ENCODE measurements at places on chromosomes 2 and 18.

DNA sequence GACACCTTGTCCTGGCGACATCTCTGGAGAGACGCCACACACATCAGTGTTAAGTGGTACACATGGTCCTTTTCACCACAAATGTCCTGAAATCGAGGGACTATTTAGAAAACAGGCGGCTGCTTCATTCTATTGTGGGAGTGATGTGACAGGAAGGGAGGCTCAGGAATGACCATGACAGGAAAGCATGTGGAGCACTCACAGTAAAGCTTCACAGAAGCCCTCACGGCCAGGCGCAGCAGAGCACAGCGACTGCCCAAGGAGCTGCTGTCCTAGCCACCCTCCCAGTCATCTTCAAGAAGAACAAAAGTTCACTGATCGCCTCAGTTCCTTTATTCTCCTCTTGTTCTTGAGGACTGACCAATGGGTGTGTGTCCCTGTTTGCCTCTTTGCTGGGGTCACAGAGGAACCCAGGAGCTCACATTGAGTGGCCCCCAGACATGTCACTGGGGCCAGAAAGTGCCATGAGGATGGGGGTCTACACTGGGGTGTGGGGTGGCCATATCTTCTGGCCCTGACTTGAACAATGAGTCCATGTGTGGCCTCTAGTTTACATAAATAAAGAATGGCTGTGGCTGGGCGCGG, 84.6 kb upstream of the RANBP2 start:
- no peak for DNase-seq

- no peak for DNase-seq
Observed at GRCh38 chr2:174580951-174581350, 16.7 kb downstream of the WIPF1 start.

DNA sequence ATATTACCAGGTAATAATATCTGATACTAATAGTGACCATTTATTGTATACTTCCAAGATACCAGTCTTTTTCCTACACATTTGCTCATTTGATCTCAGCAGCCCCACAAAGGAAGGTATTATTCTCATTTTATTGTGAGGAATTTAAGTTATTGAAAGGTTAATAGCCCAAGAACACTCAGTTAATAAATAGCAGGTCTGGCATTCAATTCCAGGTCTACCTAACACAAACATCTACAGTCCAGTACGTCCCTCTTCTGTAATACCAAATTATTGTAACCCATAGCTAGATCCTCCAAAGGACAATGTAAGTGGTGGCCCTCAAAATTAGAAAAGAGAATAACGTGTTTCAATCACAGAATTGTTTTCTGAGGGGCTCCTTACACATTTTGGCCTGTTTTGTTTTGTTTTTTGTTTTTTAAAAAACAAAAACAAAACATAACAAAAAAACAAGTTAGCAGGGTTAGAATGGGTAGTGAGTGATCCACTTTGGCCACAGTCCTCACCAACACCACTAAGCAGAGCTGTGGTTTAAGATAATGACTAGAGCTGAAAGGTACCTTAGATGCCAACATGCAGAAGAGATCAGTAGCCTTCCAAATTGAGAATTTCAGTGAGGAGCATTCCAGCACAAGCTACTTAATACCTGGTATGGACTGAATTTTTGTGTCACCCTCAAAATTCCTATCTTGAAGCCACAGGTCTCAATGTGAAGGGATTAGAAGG, 137.5 kb downstream of the DYM start:
- DNase-seq = no peak

DNA sequence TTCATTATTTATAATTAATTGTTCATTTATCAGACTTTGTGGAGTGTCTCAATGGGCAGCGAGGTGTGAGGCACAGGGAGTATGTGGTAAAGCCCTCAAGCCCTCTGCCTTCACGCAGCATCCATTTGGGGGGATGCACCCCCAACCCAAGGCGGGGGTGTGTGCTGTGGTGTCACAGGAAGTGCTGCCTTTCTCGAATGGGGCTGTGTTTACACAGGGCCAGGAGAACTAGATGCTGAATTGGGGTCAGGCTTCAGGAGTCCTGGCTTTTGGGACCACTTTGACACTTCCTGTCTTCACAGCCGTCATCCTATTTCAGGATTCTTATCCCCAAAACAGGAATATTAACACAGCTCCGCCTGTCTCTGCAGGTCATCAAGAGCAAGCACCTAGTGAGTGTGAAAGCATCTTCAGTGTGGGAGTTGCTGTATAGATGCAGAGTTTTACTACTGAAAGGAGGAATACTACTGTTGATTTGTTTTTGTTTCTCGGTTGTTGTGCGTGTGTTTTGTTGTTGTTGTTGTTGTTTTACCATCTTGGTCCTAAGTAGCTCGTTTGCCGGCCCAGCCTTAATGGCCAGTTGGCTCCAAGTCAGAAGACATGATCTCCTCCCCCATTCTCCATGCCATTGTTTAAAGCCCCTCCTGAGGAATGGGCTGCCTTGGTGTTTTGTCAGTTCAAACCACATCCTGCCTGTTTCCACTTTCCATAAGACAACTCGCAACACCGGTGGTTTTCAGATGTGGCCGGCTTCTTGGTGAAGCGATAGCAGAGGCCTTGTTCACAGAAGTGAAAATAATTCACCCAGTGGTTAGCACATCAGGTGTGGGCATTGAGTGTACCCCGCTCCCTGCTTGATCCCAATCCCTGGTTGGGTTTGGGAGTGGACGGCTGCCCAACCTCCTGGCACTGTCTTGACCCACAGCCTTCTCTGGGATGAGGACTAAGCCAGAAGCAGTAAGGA, 221.3 kb downstream of the BCL2 start:
- DNase-seq = no peak

- DNase-seq = no peak
Observed at GRCh38 chr18:46555724-46556123, 101.3 kb downstream of the LOXHD1 start.

DNA sequence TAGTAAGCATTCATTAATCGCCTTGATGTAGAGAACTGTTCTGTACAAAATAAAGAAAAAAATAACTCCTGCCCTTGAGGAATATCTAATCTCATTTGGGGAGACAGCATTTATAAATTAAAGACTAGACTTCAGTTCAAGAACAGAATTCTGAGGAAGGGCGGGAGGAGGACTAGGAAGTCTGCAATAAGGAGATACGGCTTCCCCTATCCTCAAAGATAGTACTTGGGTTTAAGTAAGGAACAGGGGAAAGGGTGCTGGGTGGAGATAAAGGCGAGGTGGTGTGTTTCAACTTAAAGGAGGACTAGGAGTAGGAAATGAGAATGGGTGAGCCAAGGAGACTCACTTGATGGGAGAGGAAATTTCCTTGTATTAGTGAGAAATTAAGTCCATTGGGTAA, 121.9 kb upstream of the MSTN start:
- DNase-seq = no peak

GRCh38 chr2:72113847-72114692, 33.6 kb downstream of the CYP26B1 start:
- DNase-seq = no peak

GRCh38 chr2:218959761-218960308, 369 bp downstream of the CDK5R2 start:
- DNase-seq = no peak

DNA sequence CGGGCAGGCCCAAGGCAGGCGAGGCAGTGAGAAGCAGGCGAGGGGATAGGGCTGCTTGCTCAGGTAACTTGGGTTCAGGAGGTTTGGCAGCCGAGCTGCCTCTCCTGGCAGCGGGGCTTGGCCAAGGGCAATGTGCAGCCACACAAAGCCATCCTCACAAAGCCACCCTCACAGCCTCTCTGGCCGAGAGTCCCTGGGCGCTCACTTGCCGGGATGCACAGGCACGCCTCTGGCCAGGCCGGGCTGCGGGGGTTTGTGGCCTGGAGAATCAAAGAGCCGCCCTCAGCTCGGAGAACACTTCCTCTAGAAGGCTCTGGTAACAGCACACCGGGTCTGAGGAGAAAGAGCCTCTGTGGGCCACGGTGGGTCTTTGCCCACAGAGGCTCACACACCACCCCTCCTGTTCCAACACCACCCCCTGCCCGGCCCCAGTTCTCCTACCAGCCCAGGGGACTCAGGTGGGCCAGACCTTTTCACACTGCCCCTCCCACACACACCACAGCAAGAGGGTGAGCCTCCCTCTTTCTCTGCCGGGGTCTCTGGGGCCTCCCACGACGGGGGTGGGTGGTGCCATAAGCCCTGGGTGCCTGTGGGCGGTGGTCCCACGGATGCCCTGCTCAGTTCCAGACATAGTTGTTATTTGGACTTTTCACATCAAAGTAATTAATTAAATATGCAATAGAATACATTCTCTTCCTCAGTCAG, 186.9 kb downstream of the ZFP36L2 start:
- DNase-seq = no peak

DNA sequence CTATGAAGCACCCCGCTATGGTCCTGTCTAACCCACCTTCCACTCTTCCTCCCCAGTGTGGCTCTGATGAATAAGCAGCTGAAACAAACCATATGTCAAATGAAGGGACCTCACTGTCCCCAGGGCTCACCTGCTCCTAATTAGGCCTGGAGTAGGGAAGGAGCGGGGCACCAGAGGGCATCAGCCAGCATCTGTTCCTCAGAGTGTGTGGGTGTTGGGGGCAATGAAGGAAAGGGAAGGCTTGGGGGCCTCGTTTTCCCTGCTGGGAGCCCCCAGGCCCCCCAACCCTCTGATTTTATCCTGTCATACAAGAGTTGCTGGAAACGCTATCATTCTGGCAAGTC, 274.7 kb downstream of the HAUS1 start:
- no peak for DNase-seq

DNA sequence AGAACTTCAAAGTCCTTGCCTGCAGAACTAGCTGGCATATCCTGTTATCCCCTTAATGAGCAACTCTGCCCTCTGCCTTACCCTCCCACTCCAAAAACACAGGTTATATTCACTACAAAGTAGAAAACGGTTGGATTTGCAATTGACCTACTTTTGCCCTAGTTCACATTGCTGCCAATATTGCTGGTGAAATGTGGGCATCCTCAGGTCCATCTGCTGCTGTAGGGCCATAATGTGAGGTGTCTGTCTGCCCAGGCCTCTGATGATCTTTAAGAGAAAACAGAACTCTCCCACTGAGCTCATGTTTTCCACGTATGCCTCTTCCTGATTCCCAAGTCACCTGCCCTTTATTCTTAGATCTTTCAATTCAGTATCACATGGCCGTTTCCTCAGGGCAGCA, 294.0 kb upstream of the CDH20 start:
- DNase-seq = no peak

DNA sequence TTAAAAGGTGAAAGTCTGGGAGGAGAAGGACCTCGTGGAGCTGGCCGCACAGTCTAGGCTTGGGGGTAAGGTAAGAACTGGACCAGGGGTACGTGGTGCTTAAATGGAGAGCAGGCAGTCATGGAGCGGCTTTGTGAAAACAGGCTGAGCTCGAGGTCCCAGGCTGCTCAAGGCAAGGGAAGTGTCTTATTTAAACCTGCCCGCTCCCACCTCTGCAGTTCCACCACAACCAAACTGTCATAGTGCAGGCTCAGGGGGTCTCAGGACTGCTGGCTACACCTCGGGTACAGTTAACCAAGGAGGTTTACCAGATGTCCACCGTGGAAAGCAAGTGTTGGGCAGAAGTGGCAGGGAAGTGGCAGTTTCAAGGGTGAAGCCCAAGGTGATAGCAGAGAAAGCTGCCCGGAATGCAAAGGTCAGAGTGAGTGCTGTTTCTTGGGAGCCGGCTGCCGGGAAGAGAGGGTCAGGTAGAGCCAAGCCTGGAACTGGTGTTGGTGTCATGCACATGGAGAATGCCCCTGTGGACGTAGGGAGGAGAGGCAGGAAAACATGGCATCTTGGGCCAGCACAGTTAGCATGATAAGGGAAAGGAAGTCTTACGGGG, 203.3 kb downstream of the GBX2 start:
- no peak for DNase-seq

- no peak for DNase-seq
Observed at GRCh38 chr2:25204190-25204838, 35.9 kb upstream of the POMC start.

- DNase-seq = no peak
Observed at GRCh38 chr2:173252581-173252980, 102.1 kb upstream of the CDCA7 start.

DNA sequence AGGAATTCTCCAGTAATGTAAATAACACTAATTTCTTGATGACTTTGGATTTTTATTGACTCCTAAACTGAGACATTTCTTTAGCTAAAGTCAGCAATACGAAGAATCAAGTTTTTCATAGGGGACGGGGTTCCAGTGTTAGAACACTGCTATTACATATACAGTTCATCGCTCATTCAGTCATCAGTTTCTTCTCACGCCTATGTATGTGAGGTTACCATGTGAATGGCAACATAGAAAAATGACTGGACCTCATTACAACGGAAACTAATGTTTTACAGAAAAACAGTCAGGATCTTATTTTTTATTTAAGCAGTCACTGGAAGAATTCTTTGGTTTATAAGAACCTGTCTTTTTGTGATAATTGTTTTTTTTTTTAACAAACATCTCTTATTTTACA, 56.4 kb downstream of the THADA start:
- no peak for DNase-seq

GRCh38 chr2:152594022-152594766, 123.1 kb downstream of the PRPF40A start:
- DNase-seq = no peak

GRCh38 chr2:68721482-68722101, 13.0 kb upstream of the ARHGAP25 start:
- no peak for DNase-seq

- DNase-seq = no peak
Observed at GRCh38 chr2:165970663-165971062, 17.1 kb upstream of the TTC21B start.

GRCh38 chr2:33209976-33210375, 263.2 kb downstream of the LTBP1 start:
- no peak for DNase-seq

DNA sequence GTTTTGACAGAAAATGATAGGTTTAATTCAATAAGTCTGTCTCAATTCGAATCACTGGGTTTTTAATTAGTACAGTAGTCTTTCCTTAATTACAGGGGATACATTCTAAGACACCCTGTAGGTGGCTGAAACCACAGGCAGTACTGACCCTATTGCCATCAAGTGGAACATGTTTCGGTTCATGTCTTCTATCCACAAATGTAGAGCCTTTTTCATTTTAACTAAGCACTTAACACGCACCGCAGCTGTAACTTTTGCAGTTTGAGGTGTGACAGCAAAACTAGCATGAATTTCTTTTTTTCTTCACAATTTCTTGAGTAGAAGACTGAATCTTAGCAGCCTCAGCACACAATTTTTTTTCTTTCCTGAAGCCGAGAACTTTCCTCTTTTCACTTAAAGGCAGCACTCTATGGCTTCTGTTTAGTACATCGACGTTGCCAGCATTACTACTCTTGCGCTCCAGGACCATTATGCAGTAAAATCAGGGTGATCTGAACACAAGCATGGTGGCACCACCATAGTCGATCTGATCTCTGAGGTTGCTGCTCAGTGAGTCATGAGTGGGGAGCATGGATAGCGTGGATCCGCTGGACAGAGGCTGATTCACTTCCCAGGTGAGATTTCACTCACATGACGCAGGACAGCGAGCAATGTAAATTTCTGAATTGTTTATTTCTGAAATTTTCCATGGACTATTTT, 805.1 kb downstream of the RNF144A start:
- DNase-seq = no peak
